CD14-positive monocyte (primary cell): ENCODE measurements at places on chromosomes 5 and 9.
A peak's percentile ranks its signal among the peaks of the same experiment; 100 is the strongest.

DNA sequence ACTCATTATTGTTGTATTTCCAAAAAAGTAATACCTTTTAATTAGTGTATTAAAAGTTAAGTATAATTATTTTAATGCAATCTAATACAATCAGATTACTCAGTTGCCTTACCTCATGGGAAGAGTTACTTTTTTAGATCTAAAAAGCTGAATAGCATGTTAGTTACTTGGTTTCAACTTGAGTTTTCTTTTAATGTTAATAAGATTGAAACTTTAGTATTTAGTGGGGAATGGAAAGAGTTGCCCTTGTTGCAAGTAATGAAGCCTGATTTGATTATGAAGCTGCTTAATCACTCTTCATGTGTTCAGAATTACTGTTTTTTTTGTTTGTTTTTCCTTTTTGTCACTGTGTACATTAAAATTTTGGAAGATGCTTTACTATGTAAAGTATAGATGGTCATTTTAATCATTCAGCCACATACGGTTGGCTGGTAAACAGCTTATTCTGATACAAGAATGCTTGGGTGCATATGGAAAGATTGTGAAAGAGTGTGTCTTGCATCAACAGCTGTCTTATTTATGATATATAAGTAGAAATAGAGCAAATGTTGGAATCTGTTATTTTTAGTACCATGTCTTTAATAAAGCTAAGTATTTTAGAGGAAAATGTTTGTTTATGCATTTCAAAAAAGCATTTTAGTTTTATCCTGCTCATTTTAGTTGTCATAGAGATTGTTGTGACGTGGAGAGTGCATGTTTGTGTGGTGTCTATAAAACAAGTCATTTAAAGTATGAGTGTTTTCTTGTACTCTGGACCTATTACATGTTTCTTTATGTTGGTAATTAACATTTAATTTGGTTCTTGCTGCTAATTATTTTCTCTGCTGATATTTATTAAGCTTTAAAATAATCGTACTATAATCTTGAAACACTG lies 36.4 kb downstream of the SREK1 start:
- no peak for DNase-seq

DNA sequence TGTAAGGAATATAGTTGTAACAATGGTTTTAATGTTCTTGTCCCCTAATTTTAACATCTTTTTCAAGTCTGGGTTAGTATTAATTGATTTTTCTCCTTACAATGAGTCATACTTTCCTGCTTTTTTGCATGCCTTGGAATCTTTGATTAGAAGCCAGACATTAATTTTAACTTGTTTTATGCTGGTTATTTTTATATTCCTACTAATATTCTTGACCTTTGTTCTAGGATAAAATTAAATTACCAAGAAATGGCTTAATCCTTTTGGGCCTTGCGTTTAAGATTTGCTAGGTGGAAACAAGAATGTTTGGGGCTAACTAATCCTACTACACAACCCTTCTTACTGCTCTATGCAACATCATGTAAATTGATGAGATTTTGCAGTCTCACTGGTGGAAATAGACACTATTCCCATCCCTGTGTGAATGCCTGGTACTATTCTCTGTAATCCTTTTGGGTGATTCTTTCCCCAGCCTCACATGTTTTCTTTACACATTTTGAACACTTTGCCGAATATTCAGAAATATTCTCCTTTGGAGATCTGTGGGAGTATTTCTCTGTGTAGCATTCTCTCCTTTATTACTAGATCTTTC lies 47.2 kb downstream of the ZCCHC7 start:
- DNase-seq = no peak

DNA sequence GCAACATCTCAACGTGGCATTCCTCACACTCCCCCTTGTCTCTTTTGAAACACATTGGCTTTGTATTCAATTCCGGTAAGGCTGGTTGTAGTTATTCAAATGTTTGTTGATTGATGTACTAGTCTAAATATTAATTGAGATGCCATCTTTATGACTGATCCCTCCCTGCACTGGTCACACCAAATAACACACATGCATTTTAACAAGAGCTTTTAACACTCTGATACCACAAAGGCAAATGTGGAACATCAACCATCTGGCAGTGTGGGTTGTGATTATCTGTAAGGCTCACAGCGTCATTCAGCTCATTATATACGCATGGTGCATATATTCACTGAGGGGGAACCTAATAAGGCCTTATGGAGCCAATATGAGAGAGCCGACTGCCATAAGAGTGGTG lies 305.0 kb downstream of the TENT4A start:
- DNase-seq = no peak

DNA sequence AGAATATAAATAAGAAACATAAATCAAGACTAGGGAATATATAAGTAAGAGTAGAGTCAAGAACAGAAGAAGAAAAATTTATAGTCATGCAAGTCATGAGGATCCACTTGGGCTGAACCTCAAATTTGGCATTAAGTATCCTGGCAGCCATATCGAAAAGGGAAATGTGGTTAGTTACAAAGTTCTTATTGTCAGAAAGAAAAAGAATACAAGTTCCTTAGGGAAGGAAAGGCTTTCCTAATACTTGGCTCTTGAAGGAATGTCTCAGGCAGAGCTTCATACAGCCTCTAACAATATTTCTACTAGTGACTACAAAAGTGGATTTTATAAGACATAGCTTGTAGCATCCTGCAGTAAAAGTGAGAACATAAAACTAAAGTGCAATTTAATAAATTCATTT lies 45.4 kb downstream of the TMEM252 start:
- no peak for DNase-seq

GRCh38 chr5:78472469-78473106 lies 112.2 kb downstream of the SCAMP1 start:
- no peak for DNase-seq

- DNase-seq = no peak
Measured at GRCh38 chr9:98866435-98867102, 59.1 kb downstream of the GALNT12 start.

GRCh38 chr5:151589878-151590570 lies 1.1 kb downstream of the FAT2 start:
- DNase-seq = no peak

DNA sequence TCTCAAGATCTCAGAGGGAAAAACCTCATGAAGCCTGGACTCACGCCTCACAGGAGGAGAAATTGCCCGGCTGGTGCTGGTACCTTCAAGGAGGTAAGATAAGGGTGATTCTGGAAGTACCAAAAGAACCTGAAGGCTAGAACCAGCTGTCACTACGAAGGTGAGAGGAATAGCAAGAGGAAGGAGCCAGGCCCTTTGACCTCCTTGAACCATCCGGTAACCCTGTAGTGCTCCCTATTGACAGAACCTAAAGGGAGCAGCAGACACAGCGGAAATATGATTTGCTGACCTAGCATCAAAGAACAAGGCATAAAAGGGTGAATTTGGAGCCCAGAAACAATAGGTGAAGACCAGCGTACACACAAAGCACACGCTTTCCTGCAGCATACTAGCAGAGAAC lies 92.2 kb downstream of the DOCK8 start:
- peak; percentile 61 for DNase-seq

GRCh38 chr9:1839909-1840308 lies 175.2 kb upstream of the SMARCA2 start:
- no peak for DNase-seq

DNA sequence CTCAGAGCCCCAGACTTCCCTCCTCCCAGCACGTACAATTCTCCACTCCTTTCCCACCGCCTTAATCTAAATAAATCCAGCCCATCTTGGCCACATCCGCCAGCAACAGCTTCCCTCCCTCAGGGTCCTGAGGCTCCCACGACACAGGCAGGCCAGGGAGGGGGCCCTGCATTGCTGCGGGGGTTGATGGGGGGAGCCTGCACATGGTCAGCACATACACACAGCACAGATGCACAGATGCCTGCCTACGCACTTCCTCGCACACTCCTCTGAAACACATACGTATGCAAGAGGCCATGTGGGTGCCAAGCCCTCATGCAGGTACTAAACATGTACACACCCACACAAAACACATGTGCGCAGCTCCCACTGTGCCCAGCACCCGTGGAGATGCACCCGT lies 14.8 kb downstream of the PDGFRB start:
- DNase-seq = no peak

- DNase-seq = no peak
Measured at GRCh38 chr5:89350684-89351083, 467.7 kb upstream of the MEF2C start.

DNA sequence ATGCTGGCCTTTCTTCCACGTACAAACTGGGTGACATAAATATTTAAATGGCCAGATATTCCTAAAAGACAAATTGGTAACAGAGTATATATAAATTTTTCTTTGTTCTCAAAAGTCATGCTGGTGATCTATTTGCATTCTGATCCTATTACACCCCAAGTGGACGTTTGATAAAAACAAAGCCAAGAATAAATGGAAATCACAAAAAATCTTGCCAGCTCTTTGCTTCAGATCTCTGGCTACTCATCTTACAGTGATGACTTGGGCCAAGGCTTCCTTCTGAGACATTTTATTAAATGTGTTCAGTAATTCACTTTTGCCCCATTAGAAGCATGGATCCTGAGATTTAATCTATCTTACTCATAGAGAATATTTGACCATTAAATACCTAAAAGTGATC lies 444.3 kb upstream of the PIK3R1 start:
- no peak for DNase-seq

- DNase-seq = no peak
Measured at GRCh38 chr9:112169368-112169767, 5.7 kb downstream of the SUSD1 start.

DNA sequence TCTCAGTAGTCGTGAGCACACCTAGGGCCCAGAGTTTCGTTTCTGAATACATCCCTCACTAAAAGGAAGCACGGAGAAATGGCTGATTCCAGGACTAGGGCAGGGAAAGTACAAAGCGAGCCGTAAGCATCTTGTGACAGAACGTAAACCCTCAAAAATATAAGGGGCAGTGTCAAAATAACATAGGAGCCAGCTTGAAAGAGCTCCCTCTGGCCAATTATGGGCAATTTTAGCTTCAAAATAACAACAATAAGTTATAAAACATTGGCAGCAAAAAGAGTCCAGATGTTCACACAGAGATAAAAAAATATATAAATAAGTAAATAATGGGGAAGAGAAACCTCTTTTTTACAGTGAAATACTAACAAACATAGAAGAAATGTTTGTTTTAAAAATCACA lies 18.5 kb upstream of the GLIS3 start:
- DNase-seq = no peak

- no peak for DNase-seq
Measured at GRCh38 chr5:148970876-148971275, 92.0 kb downstream of the SH3TC2 start.

DNA sequence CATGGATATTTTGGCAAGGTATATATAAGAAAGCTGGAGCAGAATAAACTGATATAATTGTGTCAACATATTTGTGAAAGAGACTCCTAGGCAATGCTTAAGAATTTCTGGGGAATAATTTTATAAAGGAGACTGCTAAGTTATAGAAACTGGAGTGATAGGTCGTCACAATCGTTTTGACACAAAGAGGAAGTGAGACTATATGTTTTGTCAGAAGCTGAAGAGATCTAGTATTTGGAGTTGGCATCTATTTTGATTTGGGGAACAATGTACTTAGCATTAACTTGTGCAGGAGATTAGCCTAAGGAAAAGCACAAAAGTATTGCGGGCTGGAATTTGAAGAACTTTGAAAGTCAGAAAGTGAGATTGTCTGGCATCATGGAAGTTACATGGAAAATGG lies 582.5 kb downstream of the TAF11L14 start:
- no peak for DNase-seq

- no peak for DNase-seq
Measured at GRCh38 chr9:128771094-128771721, 519 bp downstream of the ZER1 start.

DNA sequence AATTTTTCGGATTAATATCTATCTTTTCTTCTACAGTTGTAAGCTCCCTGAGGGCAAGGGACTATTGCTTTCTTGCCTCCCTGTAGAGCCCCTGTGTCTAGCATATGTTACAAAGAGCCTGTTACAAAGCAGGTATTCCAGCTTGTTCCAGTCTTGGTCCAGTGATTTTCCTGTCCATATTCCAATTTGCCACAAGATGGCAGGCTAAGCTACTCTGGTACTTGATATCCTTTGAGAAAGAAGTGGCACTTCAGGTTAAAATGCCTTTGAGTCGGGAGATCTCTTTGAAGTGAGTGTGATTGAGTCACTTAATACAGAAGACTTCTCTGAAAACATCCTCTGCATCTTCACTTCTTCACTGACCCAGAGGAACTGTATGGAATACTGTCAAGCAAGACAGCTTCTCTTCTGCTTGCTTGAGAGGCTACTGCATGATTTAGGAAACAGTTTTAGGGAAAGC lies 24.5 kb downstream of the CAVIN4 start:
- DNase-seq = no peak

DNA sequence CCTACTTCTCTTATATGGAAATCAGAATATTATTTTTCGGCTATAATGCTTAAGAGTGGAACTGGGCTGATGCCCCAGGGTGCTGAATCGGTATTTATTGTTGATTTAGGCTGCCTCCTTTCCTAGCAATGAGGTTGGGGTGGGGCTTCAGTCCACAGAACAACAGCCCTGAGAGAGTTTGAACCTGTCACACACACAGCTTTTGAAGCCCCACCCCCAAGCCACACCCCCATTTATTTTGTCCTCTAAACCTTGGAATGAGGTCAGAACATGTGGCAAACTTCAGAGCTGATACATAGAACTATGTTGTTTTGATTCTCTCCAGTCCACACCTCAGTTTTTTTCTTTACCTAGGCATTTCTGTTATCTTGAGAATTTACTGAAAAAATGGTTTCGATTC lies 51.7 kb upstream of the CAMK4 start:
- no peak for DNase-seq

DNA sequence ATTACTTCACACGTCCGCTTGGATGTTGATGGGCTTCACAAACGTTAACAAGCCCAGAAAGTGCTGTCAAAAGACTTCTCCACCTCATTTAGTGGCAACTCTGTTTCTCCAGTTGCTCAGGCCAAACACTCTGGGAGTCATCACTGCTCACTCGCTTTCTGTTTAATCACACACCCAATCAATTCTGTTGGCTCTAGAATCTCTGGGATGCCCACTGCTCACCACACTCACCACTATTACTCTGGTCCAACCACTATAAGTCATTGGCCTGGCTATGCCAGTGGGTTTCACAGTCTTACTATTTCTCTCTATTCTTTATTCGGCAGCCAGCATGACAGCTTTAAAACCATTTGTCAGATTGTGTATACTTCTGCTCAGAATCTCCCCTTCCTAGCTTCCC lies 163.5 kb downstream of the KDM4C start:
- DNase-seq = no peak

- no peak for DNase-seq
Measured at GRCh38 chr9:78005231-78006002, 26.2 kb downstream of the GNAQ start.

DNA sequence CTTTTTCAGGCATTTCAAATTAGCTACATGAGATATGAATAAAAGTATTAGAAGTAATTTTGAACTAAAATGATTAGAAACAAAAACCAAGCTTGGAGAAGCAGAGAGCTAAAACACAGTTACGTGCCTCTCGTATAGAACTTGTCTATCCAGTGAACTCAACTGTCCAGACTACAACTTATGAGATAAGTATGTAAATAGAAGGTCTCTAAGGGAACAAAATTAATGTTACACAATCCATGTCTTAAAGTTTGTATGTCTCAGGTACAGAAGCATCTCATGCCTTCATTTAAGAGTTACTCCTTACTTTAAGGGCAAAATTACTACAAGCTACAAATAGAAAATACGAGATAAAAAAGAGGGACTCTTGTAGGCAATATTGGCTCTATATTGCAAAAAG lies 316.8 kb downstream of the CETN3 start:
- DNase-seq = no peak
